PC-3 (cell line): ENCODE measurements at places on chromosomes 1 and 21. TPM values are rescaled to one million over a fixed set of nuclear protein-coding genes. Genes with fewer than 3 reads are reported as not detected.
A peak's percentile ranks its signal among the peaks of the same experiment; 100 is the strongest.

The TAS1R1 gene
- total RNA-seq: not detected in 2 replicates

The OPTC gene
- total RNA-seq: not detected in 2 replicates

The SLAMF9 gene
- total RNA-seq: 5.9 and 8.7 TPM in 2 replicates

The KRTAP19-3 gene
- not detected in 2 replicates for total RNA-seq

The TFF2 gene
- total RNA-seq: 21.1 and 22.9 TPM in 2 replicates

The HP1BP3 gene
- total RNA-seq: 243 and 321 TPM in 2 replicates

DNA sequence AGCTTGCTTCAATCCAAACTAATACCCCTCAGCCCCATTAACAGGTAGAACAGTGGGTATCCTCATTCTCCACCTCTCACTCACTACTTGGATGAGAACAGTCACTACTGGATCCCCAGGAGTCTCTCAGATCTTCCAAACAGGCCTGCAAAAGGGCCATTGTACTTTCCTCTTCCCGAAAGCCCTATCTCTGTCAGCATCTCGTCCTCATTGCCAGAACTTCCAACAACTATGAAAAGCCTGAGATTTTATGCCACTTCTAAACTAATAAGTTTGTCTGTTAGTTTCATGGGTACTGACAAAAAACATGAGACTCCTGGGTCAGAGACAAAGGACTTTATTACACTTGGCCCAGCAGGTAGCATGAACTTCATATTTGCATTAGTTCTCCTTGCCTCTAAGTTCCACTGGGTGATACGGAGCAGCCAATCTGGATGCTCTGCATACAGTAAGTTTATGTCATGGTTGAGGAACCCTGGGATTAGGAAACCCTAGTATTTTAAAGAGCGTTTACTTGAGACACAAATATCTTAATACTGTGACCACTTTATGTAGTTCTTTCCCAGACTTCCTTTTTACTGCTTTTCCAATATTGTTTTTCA lies 38.1 kb downstream of the VANGL2 start:
- no peak for DNase-seq

DNA sequence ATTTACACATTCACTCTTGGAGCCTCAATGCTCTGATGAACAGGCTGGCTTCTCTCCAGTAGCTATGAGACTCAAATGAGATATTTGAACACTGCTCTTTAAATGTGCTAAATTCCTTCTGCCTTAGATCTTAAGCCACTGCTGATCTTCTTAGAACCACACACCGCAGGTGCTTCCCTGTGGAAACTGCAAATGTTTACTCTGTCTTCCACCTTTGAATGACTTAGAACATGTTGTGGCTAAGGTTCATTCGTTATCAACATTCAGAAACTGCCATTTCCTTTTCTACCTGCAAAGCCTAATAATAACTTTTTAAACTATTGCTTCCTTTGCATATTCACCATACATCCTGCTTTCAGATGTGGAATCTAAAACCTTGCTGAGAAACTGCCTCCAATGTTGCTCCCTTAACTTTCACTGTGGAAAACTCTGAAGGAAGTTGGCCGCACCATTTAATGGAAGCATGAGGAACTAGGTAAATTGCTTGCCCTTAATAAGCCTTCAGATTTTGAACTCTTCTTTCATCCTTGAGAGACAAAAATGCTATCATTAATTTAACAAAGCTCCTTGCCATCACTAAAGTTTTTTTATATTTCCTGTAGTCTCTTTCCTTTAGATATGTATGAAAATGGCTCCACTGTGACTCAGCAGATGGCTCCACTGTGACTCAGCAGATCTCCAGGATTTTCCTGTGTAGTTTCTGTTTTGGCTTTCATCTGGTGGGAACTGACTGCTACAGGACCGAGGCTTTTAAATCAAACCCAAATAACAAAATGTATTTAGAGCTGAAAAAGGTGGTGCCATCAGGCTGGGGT lies 143.8 kb downstream of the TNFSF18 start:
- DNase-seq: peak; percentile 99

- DNase-seq: no peak
Measured at GRCh38 chr1:193677874-193678273, 491.5 kb upstream of the B3GALT2 start.

GRCh38 chr1:100627054-100627716 lies 89.2 kb downstream of the GPR88 start:
- DNase-seq: peak; percentile 86

- DNase-seq: no peak
Measured at GRCh38 chr1:152836870-152837269, 5.8 kb upstream of the LCE6A start.
